GM23338 (cell line): ENCODE measurements at places on chromosomes 11 and 22.

- DNase-seq = peak; percentile 86
These were observed 38.6 kb upstream of the BMAL1 start for GRCh38 chr11:13238879-13239514.

- peak; percentile 95 for DNase-seq
These were observed 65.0 kb downstream of the SFI1 start for GRCh38 chr22:31561238-31561887.

- DNase-seq = no peak
These were observed 121.5 kb downstream of the KCNQ1OT1 start for GRCh38 chr11:2577991-2578928.

DNA sequence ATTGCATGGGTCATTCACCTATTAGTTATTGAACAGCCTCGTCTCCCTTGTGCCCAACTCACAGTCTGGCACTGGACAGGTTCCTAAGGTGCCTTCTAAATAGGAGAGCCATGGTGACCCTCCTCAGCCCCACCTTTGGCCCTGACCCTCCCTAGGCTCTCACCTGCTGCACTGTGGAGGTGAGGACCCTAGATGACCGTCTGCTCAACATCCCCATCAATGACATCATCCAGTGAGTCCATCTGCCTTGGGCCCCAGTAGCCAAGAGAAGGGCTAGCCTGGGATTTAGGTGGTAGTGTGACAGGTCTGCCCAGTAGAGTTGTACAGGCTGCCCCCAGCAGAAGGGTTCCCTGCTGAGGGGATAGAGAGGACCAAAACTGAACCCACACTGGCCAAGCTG, 13.6 kb downstream of the UCP2 start:
- no peak for DNase-seq

DNA sequence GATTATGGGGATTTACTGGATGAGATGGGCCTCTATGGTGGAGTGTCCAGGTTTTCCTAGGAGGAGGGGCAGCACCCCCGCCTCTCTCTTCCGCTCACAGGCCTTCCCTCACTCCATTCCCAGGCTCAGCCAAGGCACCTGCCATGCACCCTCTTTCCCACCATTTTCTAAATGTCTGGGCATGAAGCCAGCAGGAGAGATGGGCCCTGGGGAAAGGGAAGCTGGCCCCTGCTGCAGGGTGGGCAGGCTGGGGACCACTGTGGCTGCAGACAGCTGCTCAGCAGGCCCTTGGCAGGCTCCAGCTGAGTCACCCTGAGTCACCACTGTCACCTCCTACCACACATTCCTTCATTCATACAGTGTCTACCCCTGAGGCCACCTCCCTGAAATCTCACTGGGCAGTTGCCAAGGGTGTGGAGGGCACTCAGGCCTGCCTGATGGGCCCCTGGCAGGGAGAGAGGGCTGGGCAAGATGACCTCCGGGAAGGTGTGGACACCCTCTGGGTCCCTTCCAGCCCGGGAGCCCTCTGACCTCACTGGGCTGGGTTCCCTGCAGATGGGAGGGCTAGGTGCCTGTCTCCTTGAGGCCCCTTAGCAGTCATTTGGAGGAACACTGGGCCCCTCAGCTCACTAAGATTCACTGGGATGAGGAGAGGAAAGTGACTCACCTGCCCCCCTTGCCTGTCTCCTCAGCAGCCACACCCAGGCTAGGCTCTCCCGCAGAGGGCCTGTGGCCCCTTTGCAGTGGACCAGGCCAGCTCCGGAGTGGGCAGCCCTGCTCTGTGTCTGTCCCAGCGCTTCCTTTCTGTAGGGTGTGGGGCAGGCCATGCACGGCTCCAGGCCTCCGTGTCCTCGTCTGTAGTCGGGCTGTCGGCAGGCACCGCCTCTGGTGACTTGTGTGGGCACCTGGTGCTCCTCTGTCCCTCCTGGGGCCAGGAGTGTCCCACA, 7.8 kb downstream of the MYEOV start:
- no peak for DNase-seq

DNA sequence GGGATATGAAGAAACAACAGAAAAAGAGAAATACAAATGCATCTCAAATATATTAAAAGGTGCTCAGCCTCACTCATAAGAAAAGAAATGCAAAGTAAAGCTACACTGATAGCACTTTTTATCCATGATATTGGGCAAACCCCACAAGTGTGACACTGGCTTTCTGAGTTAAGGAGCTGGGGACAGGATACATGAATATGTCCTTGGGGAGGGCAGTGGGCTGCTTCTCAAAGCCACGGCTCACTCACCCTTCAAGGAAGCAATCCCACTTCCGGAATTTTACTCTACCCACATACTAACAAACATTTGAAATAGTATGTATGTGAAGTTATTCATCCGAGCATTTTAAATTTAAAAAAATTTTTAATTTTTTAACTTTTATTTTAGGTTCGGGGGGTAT, 41.1 kb upstream of the SLC22A12 start:
- DNase-seq = no peak

DNA sequence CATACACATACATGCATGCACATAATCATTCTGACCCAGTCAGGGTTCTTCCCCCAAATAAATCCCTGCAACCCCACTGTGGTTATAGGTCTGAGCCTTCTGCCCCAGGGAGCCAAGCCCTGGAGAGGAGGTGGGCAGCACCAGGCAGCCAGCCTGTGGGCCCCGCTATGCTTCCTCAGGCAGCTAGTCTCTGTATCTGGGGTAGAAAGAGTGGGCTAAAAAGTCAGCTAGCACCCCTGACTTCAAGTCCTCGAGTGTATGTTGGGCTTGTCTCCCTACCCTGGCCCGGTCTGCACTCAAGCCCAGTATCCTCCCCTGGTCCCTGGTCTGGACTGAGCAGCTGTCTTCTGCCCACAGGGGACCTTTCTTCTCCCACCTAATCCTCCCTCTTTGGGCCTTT, 28.0 kb downstream of the KCNQ1OT1 start:
- no peak for DNase-seq

DNA sequence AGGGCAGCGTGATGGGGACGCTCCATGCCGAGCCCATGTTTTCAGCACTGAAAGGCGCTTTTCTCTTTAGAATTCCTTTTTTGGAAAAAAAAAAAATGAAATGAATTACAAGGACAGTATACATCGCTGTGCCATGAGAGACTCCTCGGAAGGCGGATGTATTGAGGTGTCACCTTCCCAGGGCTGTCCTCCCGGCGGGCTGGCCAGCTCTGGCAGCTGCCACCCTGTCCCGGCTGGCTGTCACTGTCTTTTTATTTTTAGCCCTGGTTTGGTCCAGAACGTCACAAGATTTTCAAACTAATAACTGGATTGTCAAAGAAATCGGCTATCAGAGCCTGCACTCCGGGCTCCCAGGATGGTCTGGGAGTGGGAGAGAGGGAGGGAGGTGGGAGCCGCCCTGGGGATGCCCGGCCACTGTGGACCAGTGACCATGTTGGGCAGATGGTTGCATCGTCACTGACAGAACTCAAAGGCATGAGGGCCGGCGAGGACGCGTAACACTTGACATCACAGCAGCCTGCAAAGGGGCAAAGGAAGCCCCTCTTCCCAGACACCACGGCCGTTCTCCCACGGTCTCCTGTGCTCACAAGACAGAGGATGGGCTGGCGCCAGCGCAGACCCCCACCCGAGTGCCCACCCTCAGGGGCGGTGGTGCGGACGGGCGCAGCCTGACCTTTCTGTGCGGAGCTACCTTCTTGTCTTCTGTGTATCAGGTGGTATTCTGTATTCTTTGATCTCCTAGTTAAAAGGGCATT, 392.9 kb downstream of the TBC1D22A start:
- DNase-seq = no peak

- DNase-seq = no peak
These were observed 47.0 kb downstream of the SWAP70 start for GRCh38 chr11:9710852-9711251.

DNA sequence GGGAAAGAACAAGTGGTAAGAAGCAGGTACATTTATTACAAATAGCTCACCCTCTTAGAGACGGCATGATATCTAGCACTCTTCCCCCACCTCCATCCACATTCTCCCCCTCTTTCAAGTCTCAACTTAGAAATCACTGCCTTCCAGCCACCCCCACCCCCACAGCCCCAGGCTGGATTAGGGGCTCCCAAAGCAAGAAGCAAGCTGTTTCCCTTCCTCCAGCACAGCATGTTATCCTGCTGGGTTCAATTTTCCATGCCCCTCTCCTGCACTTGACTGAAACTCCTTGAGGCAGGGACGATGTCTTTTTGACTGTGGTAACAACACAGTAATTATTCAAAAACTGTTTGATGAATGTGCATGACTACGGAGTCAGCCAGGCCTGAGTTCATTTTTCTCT, 350.7 kb downstream of the LARGE1 start:
- DNase-seq = peak; percentile 35

DNA sequence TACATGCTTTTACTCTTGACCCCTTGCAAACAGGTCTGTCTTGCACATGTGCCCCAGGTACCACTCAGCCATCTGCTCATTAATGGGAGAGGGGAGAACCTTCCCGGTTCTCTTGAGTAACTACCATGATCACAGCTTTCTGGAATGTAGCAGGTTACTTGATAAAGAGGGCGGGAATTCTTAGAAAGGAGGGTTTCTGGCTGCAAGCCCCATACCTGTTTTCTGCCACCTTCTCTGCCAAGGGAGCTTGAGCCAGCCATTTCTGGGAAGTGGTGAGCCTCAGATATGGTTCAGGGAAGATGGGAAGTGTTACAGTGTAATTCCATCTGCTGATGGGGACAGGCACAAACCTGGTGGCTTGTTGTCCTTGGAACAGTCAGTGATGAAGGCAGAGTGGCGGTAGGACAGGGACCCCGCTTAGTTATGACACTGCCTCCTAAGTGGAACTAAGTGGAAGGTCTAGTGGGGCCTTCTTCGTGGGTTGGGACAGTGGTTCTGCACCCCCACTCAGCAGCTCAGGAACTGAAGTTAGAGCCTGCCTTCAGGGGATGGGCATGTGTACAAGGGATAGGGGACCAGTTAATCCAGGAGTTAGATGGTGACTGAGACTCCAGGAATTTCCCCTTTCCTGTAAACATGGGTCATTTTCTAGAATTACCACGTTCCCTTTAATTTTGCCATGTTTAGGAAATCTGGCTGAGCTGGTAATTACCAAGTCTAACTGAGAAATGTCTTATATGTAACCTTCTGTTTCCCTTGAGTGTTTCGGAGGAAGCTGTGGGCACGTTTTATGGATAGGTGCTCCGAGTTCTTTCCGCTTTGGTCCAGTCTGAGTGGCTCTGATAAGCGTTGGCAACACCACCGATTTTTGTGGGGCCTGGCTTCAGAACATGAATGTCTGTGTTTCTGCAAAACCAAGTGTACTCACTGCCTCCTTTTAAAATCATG, 35.3 kb downstream of the BCR start:
- no peak for DNase-seq

GRCh38 chr11:109680127-109680526, 258.1 kb downstream of the C11orf87 start:
- no peak for DNase-seq

GRCh38 chr11:93444617-93445073, 98.5 kb downstream of the SMCO4 start:
- peak; percentile 88 for DNase-seq

GRCh38 chr22:22164541-22165272, 79.9 kb upstream of the VPREB1 start:
- DNase-seq = peak; percentile 46

GRCh38 chr11:95732930-95733602, 56.5 kb downstream of the FAM76B start:
- DNase-seq = no peak

GRCh38 chr11:98710986-98711385, 309.8 kb upstream of the CNTN5 start:
- no peak for DNase-seq

- DNase-seq = no peak
These were observed 12.8 kb upstream of the OSBPL5 start for GRCh38 chr11:3177931-3178330.

GRCh38 chr11:113664069-113664980, 41.8 kb downstream of the TMPRSS5 start:
- no peak for DNase-seq

GRCh38 chr11:2452321-2453012, 7.7 kb downstream of the KCNQ1 start:
- DNase-seq = no peak

- DNase-seq = no peak
These were observed 12.1 kb upstream of the PPARA start for GRCh38 chr22:46138058-46138797.

DNA sequence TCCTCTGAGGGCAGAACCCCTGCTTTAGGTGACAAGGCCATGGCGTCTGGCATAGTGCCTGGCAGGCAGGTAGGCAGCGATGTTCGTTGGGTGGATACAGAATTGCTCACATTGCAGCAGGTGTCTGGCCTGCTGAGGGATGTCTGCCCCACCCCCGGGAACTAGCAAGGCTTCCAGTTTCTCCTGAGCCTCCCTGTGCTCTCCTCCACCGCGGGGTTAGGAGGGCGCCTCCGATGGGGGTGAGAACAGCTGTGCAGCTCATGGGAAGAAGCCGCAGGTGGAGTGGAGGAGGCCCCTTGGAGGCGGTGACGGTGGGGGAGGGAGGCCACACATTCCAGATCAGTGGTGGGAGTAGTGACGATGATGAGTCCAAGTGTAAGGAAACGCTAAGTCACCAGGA, 48.3 kb upstream of the JAM3 start:
- no peak for DNase-seq

GRCh38 chr11:75523811-75524664, 1.7 kb downstream of the GDPD5 start:
- DNase-seq = no peak

DNA sequence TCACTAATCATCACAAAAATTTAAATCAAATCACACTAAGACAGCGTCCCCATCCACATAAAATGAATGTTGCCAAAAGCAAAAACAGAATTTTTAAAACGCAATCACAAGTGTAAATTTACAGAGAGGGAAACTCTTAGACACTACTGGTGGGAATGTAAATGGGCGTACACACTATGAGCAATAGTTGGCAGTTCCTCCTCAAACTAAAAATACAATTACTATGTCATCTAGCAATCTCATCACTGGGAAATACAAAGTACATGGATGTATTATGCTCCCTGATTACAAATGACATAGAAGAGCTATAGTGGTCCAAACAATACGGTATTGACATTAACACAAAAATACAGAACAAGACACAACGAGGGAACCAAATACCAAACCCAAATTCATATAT, 8.7 kb upstream of the RGL4 start:
- DNase-seq = no peak

DNA sequence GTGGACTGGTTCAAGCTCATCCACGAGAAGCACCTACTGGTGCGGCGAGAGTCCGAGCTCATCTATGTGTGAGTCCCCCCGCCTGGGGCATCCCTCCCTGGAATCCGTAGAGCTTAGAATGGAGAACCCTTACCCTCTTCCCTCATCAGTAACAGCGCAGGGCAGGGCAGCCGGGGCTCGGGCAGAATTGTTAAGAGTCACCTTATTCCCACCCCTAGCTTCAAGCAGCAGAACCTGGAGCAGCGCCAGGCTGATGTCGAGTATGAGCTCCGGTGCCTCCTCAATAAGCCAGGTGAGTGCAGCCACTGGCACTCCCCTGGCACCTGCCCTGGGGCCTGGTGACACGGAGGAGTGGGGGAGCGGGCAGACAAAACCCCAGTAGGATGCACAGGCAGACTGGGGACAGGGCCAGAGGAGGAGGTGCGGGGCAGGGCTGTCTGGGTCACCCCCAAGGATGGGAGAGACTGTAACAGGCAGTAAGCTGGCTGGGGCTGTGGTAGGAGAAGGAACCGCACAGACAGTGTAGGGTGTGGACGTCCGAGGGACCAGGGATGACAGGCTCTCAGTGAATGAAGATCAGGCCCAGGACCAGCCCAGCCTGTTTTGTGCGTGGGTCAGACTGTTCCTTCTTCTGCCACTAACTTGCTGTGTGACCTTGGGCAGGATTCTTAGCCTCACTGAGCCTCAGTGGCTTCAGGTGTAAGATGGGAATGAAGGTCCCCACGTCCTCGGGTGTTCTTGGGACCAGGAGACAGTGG, 20.4 kb downstream of the C22orf23 start:
- no peak for DNase-seq

GRCh38 chr11:110090466-110091026, 2.6 kb upstream of the ZC3H12C start:
- no peak for DNase-seq
